Upper lobe of right lung (tissue), 1 donor: ENCODE measurements at places on chromosomes 12 and 14. TPM values are rescaled to one million over a fixed set of nuclear protein-coding genes. Genes with fewer than 3 reads are reported as not detected.

PYM1 gene
- 29.1 TPM for total RNA-seq

RERGL gene
- 0.72 TPM for total RNA-seq

SPIC gene
- not detected for total RNA-seq

PAX9 gene
- total RNA-seq = 0.78 TPM

COCH gene
- 0.38 TPM for total RNA-seq

CATSPERB gene
- total RNA-seq = 3.0 TPM

DNA sequence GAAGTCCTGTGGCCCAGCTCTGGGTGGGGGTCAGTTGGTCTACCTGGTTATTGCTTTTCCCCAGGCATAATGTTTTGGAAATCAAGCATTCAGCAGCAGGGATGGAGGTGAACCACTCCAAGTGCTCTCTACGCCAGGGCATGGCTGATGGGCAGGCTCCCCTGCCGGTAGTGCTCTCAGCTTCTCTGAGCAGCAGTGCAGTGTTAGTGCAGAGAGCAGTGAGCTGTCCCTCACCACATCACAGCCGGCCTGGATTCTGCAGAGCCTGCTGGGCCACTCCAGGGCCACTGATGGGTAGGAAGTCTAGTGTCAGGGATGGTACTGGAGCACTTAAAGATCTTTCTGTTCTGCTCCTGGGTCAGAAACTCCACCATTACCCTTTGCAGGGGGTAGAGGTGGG, 151.1 kb downstream of the CALM1 start:
- H3K36me3 ChIP-seq = no peaks in the 10 kb centered on the region
- H3K27ac ChIP-seq = no peak overlapping the region
- H3K4me3 ChIP-seq = no peak overlapping the region
- H3K27me3 ChIP-seq = no peaks in the 10 kb centered on the region
- no peak for DNase-seq

DNA sequence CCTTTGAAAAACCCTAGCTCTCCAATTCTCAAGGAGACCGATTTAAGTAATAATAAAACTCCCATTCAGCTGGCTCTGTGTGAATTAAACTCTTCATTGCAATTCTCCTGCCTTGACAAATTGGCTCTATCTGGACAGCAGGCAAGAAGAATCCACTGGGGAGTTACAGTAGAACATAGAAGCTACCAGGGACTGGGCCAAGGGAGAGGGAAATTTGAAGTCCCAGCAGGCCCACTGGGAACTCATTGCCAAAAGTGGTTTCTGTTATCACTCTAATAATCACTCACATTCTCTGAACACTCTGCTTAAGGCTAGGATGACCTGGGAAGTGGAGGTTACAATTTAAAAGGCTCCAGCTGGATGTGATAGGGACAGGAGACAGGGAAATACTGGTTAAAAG, 384.5 kb upstream of the CCDC196 start:
- H3K36me3 ChIP-seq = no peaks in the 10 kb centered on the region
- no peak overlapping the region for H3K4me3 ChIP-seq
- H3K4me1 ChIP-seq = no peaks in the 10 kb centered on the region
- no peak for DNase-seq

GRCh38 chr14:67940486-67941455, 121.2 kb downstream of the RAD51B start:
- H3K27me3 ChIP-seq = no peaks in the 10 kb centered on the region
- H3K4me3 ChIP-seq = no peak overlapping the region
- no peak for DNase-seq
- peaks cover 47% of the 10 kb centered on the region for H3K4me1 ChIP-seq
- peak overlapping the region; percentile 61 for H3K27ac ChIP-seq

- no peaks in the 10 kb centered on the region for H3K36me3 ChIP-seq
- H3K27me3 ChIP-seq = no peaks in the 10 kb centered on the region
- DNase-seq = no peak
- H3K27ac ChIP-seq = no peak overlapping the region
- no peaks in the 10 kb centered on the region for H3K4me1 ChIP-seq
Observed at GRCh38 chr12:66600903-66601302, 78.0 kb downstream of the GRIP1 start.

GRCh38 chr12:130216031-130216430, 53.8 kb downstream of the FZD10 start:
- no peak for DNase-seq
- no peak overlapping the region for H3K4me3 ChIP-seq
- no peak overlapping the region for H3K27ac ChIP-seq
- no peaks in the 10 kb centered on the region for H3K4me1 ChIP-seq
- peaks cover 9% of the 10 kb centered on the region for H3K27me3 ChIP-seq

DNA sequence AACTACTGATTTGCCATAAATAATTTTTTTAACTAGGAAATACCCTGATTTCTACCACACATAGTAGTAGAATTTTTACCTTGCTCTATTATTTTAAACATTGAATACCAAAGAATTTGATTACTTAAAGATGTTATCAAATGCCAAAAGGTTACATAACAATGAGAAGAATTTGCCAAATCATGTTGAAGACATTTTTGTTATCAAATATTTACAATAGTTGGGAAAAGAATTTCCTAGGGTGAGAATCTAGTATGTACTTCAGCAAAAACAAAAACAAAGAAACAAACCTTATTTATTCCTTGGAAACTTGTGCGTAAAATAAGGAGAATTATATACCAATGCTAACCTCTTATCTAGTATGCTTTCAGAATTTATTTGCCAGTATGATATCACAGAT, 107.2 kb downstream of the SCAF11 start:
- H3K27me3 ChIP-seq = no peaks in the 10 kb centered on the region
- DNase-seq = no peak
- peaks cover 18% of the 10 kb centered on the region for H3K36me3 ChIP-seq
- no peak overlapping the region for H3K27ac ChIP-seq
- H3K4me1 ChIP-seq = peaks cover 19% of the 10 kb centered on the region

DNA sequence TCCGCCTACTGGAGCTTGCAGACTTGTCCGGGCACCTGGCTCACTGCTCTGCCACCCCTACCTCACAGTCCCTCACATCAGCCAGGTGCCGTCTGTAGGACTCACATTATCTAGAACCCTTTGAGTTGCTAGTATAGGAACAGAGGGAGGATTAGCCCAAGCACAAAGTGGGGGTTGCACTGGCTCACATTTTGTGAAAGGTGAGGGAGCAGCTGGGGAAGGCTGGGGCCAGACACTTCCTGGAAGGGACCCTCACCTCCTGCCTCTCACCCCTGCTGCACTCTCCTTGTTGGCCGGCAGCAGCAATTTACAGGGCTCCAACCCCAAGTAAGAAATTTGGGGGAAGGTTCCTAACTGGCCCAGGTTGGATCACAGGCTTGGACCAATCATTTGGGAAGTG, 1031.6 kb downstream of the BCL11B start:
- no peaks in the 10 kb centered on the region for H3K36me3 ChIP-seq
- no peaks in the 10 kb centered on the region for H3K4me1 ChIP-seq
- DNase-seq = no peak
- no peak overlapping the region for H3K4me3 ChIP-seq

DNA sequence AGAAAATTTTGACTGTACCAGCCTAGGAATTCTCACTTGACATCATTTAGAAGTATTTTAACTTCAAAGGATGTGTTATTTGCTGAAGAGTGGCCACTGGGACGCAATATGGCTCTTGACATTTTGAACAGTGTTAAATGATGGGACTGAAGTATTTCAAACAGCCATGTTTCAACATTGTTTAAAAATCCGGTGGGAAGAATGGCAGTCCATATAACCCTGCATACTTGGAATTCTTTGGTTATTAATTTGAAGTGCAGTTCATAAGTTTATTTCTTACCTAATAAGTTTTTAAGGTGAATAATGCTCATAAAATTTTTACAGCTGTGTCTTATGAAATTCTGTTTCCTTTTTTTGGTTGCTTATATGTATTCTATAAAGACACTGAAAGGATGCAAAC, 8.3 kb downstream of the TMTC2 start:
- H3K36me3 ChIP-seq = no peaks in the 10 kb centered on the region
- H3K4me1 ChIP-seq = no peaks in the 10 kb centered on the region
- H3K4me3 ChIP-seq = no peak overlapping the region
- no peaks in the 10 kb centered on the region for H3K27me3 ChIP-seq
- DNase-seq = no peak

GRCh38 chr12:132286912-132287311, 42.5 kb downstream of the GALNT9 start:
- no peak overlapping the region for H3K27ac ChIP-seq
- H3K4me3 ChIP-seq = no peak overlapping the region
- peaks cover 3% of the 10 kb centered on the region for H3K4me1 ChIP-seq
- H3K27me3 ChIP-seq = peaks cover 33% of the 10 kb centered on the region

DNA sequence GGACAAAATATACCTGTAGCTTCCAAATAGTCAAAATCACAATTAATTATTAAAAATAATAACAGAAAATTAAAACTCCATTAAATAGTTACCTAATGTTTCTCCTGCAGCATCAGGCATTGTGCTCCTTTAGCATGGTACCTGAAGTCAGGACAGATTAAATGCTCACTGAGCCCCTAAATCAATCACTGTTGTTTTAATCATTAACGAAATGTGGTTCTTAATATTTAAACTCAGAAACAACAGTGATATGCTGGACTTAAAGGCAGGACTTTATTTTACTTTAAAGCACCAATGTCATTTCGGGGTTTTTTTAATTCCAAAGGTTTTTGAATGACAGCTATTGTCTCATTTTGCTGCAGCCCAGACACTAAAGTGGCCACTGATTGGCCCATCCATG, 2.0 kb upstream of the BMP4 start:
- H3K4me3 ChIP-seq = no peak overlapping the region
- H3K36me3 ChIP-seq = no peaks in the 10 kb centered on the region
- peaks cover 20% of the 10 kb centered on the region for H3K27me3 ChIP-seq
- H3K4me1 ChIP-seq = peaks cover 12% of the 10 kb centered on the region

GRCh38 chr12:89464974-89465592, 59.5 kb downstream of the GALNT4 start:
- no peaks in the 10 kb centered on the region for H3K27me3 ChIP-seq
- H3K4me1 ChIP-seq = peaks cover 6% of the 10 kb centered on the region
- no peaks in the 10 kb centered on the region for H3K36me3 ChIP-seq
- DNase-seq = no peak
- H3K27ac ChIP-seq = no peak overlapping the region

DNA sequence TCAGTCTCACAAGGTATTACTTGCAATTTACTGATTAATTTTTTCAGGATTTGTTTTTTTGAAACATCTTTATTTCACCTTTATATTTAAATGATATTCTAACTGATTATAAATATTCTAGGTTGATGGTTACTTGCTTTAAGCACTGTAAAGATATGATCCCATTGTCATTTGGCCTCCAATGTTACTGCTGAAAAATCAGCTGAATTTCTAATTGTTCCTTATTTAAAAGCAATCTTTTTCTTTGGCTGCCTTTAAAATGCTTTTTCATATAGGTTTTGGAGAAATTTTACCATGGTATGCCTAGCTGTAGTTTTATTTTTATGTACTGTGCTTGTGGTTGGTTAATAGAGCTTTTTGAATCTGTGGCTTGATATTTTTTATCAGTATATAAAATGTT, 275.6 kb upstream of the PPFIA2 start:
- no peaks in the 10 kb centered on the region for H3K27me3 ChIP-seq
- DNase-seq = no peak
- no peak overlapping the region for H3K27ac ChIP-seq
- no peaks in the 10 kb centered on the region for H3K36me3 ChIP-seq
- H3K4me3 ChIP-seq = no peak overlapping the region

GRCh38 chr12:124388679-124389137, 93.8 kb downstream of the RFLNA start:
- peaks cover 26% of the 10 kb centered on the region for H3K36me3 ChIP-seq
- peak overlapping the region; percentile 56 for H3K4me3 ChIP-seq
- peak overlapping the region; percentile 88 for H3K27ac ChIP-seq
- peak; percentile 88 for DNase-seq
- H3K27me3 ChIP-seq = no peaks in the 10 kb centered on the region

DNA sequence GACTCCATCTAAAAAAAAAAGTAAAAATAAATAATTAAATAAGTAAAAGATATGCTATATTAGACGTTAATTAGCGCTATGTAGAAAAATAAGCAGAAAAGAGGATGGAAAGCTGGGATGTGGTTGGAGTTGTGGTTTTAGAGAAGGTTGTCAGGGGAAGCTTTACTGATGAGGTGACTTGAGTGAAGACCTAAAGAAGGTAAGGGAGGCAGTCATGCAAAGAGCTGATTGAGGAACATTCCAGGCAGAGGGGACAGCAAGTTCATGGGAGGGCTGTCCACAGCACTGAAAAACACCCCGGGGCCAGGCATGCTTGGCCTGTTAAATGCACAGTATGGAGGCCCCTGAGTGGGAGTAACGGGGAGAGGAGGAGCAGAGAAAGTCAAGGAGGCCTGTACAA, 15.7 kb downstream of the SMAGP start:
- DNase-seq = peak; percentile 43
- H3K27ac ChIP-seq = no peak overlapping the region
- no peaks in the 10 kb centered on the region for H3K27me3 ChIP-seq
- no peak overlapping the region for H3K4me3 ChIP-seq
- no peaks in the 10 kb centered on the region for H3K36me3 ChIP-seq

DNA sequence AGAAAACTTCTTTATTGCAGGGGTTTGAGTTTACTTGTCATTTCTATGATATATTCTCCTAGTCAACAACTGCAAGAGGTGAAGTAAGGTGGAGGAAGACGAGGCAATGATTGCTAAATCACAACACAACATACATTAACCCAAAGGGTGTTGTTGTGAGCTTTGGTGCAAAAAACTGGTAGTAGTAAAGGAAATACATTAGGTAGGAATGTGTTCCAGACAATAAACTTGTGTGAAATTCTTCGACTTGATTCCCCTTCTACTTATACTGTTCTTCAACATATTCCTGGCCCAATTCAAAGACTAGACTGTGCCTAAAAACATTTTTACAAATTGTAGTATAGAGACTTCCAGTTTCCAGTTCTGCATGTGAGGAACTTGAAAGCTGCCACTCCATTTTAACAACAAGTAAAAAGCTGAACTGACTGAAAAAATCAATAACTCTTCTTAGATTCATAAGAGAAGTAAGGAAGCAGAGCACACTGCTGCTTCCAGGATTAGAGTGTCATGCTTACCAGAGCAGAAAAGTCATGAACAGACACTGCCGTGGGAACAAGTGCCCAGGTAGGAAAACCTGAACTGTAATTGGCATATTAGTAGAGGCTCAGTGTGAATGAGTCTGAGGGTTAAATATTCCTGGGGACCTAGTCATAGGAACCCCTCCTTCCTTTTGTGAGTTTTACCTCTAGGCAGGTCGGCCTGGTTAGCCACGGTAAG, 22.2 kb downstream of the COX8C start:
- no peaks in the 10 kb centered on the region for H3K4me1 ChIP-seq
- H3K27me3 ChIP-seq = no peaks in the 10 kb centered on the region
- no peak for DNase-seq

DNA sequence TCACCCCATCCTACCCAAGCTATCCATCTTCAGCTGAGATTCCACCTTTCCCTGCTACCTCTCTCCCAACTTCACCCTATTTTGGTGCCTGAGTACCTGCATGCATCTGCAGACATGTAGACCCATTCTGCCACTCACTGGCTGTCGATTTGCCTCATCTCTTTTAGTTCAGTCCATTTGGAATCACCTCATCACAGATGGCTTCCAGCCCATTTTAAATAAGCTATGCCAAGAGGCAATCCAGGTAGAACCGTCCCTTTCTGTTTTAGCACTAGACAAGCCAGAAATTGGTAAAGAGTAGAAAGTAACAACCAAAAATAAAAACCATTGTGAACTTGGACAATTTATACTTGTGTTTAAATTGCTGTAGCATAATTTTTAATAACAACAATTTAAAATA, 11.3 kb downstream of the SLC35F4 start:
- no peaks in the 10 kb centered on the region for H3K4me1 ChIP-seq
- H3K36me3 ChIP-seq = no peaks in the 10 kb centered on the region
- H3K4me3 ChIP-seq = no peak overlapping the region
- no peak overlapping the region for H3K27ac ChIP-seq
